ENCODE measurements at places on chromosomes 2 and 18.

GRCh38 chr2:240857039-240858008 lies 11.3 kb upstream of the AGXT start:
- no peak overlapping the region for H3K4me3 ChIP-seq
- no peaks in the 10 kb centered on the region for H3K4me1 ChIP-seq
- no peaks in the 10 kb centered on the region for H3K36me3 ChIP-seq
- H3K27ac ChIP-seq: no peak overlapping the region
- H3K27me3 ChIP-seq: no peaks in the 10 kb centered on the region

DNA sequence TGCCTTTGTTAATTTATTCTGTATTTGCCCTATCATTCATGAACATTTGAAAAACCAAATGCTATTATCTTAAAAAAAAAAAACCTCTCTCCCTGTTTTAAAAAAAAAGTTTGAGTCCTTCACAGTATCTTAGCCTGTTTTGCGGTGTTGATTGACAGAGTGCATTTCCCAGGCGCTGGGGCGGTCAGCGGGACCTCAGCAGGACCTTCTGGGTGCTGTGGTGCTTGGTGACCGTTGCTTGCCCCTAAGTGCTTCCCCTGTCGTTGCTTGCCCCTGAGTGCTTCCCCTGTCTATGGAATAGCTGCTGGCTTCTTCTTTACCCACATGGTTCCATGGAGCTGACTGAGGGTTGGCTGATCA lies 12.1 kb downstream of the ATP6V1C2 start:
- DNase-seq: no peak
- no peak overlapping the region for H3K27ac ChIP-seq
- no peaks in the 10 kb centered on the region for H3K27me3 ChIP-seq
- H3K4me1 ChIP-seq: no peaks in the 10 kb centered on the region

DNA sequence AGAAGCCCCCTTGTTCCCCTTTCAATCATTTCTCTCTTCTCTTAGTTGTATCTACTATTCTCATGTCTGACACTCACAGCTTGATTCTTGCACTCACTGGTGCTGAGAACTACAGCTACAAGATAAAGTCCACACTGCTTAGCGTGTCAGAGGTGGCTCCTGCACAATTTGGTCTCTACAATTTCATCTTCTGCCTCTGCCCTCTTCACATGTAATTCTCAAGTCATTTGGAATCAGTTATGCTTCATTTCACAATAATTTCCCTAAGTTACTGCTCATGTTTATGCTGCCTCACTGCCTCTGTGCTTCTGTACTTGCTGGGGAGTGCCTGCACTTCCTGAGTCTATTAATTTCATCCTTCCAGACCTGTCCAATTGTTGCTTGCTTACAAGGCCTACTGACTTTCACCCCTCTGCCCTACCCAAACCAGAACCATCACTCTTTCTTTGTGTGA lies 11.6 kb upstream of the NAB1 start:
- no peaks in the 10 kb centered on the region for H3K36me3 ChIP-seq
- H3K27ac ChIP-seq: peak overlapping the region; percentile 61
- H3K4me3 ChIP-seq: no peak overlapping the region
- no peak for DNase-seq
- no peaks in the 10 kb centered on the region for H3K27me3 ChIP-seq
- peaks cover 19% of the 10 kb centered on the region for H3K4me1 ChIP-seq

GRCh38 chr2:45617496-45617895 lies 6.4 kb upstream of the SRBD1 start:
- no peaks in the 10 kb centered on the region for H3K36me3 ChIP-seq
- no peak overlapping the region for H3K4me3 ChIP-seq
- no peak overlapping the region for H3K27ac ChIP-seq

DNA sequence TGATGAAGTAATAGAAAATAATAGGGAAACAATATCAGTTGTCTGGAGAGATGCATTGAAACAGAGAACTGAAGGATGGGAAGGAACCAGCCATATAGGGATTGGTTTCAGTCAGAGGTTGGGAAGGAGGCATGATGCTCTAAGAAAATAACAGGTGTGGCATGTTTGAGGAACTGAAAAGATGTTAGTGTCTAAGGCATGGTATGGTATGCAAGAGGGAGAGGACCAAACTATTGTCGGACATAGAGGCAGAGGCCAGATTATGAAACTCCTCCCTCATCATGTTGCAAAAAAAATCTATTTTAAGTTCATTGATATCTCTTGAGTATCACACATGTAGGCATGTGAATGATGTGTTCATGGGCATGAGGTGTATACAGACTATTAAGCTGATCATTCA lies 48.9 kb upstream of the EMILIN2 start:
- H3K36me3 ChIP-seq: peaks cover 97% of the 10 kb centered on the region
- no peaks in the 10 kb centered on the region for H3K4me1 ChIP-seq
- H3K4me3 ChIP-seq: no peak overlapping the region

GRCh38 chr2:210288408-210288807 lies 26.6 kb downstream of the MYL1 start:
- no peaks in the 10 kb centered on the region for H3K27me3 ChIP-seq
- H3K36me3 ChIP-seq: no peaks in the 10 kb centered on the region

GRCh38 chr2:232973796-232974195 lies 39.3 kb downstream of the NGEF start:
- no peaks in the 10 kb centered on the region for H3K27me3 ChIP-seq
- DNase-seq: no peak
- no peak overlapping the region for H3K4me3 ChIP-seq
- H3K4me1 ChIP-seq: no peaks in the 10 kb centered on the region

DNA sequence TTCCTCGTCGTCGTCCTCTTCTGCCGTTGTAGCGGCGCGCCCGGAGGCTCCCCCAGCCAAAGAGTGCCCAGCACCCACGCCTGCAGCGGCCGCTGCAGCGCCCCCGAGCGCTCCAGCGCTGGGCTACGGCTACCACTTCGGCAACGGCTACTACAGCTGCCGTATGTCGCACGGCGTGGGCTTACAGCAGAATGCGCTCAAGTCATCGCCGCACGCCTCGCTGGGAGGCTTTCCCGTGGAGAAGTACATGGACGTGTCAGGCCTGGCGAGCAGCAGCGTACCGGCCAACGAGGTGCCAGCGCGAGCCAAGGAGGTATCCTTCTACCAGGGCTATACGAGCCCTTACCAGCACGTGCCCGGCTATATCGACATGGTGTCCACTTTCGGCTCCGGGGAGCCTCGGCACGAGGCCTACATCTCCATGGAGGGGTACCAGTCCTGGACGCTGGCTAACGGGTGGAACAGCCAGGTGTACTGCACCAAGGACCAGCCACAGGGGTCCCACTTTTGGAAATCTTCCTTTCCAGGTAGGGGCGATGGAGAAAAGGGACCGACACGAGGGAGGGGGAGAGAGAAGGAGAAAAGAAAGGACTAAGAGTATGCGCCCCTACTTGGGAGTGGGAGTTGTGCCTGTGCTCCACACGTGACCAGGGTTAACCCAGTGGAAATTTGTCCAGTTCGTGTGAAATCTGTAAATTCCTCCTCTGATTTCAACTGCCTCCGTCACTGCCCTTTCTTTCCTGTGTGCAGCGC lies 800 bp downstream of the HOXD13 start:
- DNase-seq: peak; percentile 60
- peaks cover 28% of the 10 kb centered on the region for H3K4me1 ChIP-seq
- no peaks in the 10 kb centered on the region for H3K36me3 ChIP-seq
- no peak overlapping the region for H3K4me3 ChIP-seq
- no peak overlapping the region for H3K27ac ChIP-seq
- H3K27me3 ChIP-seq: peaks cover 98% of the 10 kb centered on the region

DNA sequence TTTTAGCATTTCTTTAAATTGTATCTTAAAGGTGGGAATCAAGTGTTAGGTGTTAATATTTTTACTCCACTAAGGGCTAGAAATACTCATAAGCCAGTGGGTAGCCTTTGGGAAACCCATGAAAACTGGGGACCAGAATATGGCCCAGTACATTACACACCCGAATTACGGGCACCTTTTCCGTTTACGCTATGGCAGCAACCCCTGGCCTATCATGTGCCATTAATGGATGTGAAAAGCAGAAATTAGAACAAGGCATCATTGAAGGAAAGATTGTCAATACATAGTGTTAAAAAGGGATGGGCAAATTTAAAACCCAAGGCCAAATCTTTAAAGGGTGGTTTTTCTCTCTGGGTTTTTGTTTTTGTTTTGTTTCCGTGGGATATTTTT lies 781 bp downstream of the FARP2 start:
- peak overlapping the region; percentile 92 for H3K27ac ChIP-seq
- peak overlapping the region; percentile 88 for H3K4me3 ChIP-seq
- peaks cover 26% of the 10 kb centered on the region for H3K36me3 ChIP-seq
- H3K27me3 ChIP-seq: no peaks in the 10 kb centered on the region
- H3K4me1 ChIP-seq: peaks cover 14% of the 10 kb centered on the region
- no peak for DNase-seq

GRCh38 chr2:235032949-235033348 lies 81.1 kb downstream of the SH3BP4 start:
- H3K36me3 ChIP-seq: peaks cover 20% of the 10 kb centered on the region
- H3K4me1 ChIP-seq: no peaks in the 10 kb centered on the region
- H3K27ac ChIP-seq: no peak overlapping the region

GRCh38 chr2:156935616-156936015 lies 321.9 kb upstream of the GALNT5 start:
- H3K27me3 ChIP-seq: no peaks in the 10 kb centered on the region
- DNase-seq: no peak
- no peak overlapping the region for H3K4me3 ChIP-seq
- no peak overlapping the region for H3K27ac ChIP-seq
- no peaks in the 10 kb centered on the region for H3K36me3 ChIP-seq

DNA sequence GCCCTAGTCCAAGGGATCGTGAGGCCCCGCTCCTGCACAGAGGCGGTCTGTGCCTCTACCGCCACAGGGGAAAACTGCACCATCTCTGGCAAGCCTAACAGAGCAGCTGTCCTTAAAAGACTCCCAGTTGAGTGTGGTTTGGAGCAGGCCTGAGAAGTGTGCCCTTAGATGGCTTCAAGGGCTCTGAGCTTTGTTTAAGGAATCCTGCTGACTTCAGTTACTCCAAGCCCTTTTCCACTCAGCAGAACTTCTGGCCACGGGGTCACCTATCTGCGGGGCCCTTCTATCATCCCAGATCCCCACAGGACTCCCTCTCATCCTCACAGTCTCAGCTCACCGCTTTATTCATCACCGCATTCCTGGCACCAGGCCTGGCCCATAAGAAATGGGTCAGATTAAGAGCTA lies 131.5 kb downstream of the CCDC74A start:
- H3K4me1 ChIP-seq: no peaks in the 10 kb centered on the region
- no peaks in the 10 kb centered on the region for H3K36me3 ChIP-seq
- H3K4me3 ChIP-seq: no peak overlapping the region
- no peak for DNase-seq
- H3K27me3 ChIP-seq: peaks cover 5% of the 10 kb centered on the region

DNA sequence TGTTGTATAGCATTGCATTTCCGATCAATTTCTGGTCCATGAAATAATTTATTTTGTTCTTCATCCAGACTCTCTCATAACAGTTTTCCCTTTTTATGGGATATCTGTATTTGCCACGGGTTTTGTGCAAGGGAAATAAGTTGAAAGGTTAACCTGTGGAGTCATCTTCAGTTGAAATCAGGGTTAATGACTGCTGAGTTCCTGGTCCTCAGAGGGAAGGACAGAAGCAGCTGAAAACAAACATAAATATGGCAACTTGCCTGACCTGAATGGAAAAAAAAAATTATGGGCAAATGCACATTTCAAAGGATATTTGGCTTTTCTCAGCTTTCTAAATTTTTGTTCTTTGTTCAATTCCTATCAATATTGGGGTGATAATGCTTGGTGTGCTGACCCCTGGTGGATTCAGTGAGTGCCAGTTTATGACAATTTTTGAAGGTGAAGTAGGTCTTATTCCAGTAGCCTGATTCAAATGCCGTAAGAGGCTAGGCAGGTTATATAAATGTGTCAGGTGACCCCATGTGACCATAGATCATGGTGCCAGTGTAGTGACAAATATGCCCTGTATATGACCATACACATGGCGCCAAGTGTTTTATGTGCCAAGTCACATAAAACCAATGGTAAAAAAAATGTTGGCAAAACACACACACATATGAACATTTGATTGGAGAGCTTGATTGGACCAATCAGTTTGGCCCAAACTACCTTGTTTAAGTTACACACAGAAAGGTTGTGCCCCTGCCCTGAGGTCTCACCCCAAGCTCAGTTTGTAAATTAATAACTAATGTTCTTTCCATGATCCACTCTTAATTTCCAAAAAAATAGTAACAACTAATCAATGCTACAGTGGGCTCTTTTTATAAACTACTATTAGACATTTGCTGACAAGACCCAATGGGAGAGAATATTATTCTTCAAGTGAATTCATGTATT lies 47.6 kb upstream of the FAM124B start:
- no peaks in the 10 kb centered on the region for H3K36me3 ChIP-seq
- DNase-seq: no peak
- no peaks in the 10 kb centered on the region for H3K27me3 ChIP-seq
- H3K4me3 ChIP-seq: no peak overlapping the region

GRCh38 chr2:159176555-159176954 lies 109.9 kb downstream of the WDSUB1 start:
- no peak for DNase-seq
- no peak overlapping the region for H3K27ac ChIP-seq
- peaks cover 95% of the 10 kb centered on the region for H3K36me3 ChIP-seq
- H3K4me3 ChIP-seq: no peak overlapping the region
- H3K27me3 ChIP-seq: no peaks in the 10 kb centered on the region

GRCh38 chr2:61949458-61949713 lies 43.9 kb downstream of the COMMD1 start:
- H3K27ac ChIP-seq: peak overlapping the region; percentile 42
- no peak overlapping the region for H3K4me3 ChIP-seq
- no peaks in the 10 kb centered on the region for H3K36me3 ChIP-seq
- no peaks in the 10 kb centered on the region for H3K27me3 ChIP-seq
- peaks cover 16% of the 10 kb centered on the region for H3K4me1 ChIP-seq

DNA sequence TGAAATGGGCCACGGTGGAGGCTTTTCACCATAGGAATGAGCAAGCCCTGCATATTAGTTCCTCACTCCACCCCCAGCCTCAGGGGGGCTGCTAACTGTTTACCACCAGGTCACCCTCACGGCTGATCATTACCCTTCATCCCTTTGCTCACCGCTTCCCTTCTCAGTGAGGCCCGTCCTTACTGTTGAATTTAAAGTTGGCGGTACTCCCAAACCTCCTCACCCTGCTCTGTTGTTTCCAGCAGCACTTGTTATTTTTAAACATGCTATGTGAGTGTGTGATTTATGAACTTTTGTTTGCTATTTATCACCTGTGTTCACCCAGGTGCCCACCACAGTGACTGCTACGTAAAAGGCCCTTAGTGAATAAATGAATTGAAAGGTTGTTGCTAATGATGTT lies 243.6 kb downstream of the ZNF407 start:
- peaks cover 22% of the 10 kb centered on the region for H3K4me1 ChIP-seq
- no peak overlapping the region for H3K27ac ChIP-seq
- no peak overlapping the region for H3K4me3 ChIP-seq
- no peak for DNase-seq
